ENCODE measurements at places on chromosomes 2 and 18.

DNA sequence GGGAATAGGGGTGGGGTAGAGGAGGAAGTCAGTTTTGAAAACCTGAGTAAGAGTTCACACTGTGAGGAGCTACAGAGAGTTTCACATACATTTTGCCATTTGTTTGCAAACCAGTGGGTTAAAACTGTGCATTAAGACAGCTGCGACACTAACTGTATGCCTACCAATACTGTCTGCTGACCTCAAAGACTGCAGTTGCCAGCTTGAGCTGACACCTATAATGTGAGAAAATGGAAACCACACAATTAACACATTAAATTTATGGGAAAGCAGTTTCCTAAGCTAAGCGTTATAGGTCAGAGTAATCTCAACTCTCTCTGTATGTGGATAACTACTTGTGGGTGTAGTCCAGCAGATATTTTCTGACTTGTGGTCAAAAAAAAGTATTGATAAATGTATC lies 756.6 kb upstream of the GCFC2 start:
- no peak for DNase-seq

- no peak for DNase-seq
These were observed 118.6 kb downstream of the PTGR3 start for GRCh38 chr18:75090336-75090735.

DNA sequence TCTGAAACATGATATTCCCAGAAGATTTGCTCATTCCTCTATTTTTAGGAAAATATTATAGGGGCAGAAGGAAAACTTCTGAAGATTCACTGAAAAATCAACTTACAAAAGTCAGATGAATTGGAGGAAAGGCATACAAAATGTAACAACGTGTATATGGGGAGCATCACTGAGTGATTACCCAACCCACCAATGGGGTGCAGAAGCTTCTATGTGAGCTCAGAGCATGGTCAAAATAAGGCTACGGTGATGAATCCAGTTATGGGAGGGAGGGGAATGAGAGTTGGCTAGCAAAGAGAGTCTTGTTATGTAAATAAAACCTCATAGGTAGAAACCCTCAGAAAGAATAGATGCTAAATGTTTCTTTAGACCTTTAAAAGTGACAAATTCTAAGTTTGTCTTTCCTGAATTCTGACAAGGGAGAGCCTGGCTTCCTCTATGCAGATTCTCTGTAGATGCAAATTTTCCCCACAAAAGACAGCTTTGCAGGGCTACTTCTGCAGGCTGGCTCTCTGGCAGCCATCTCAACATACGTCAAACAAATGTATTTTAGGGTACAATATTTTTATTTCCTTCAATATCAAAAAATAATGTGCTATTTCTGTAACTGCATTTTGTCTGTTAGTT lies 171.4 kb upstream of the NDUFV2 start:
- no peak for DNase-seq

GRCh38 chr2:40120957-40121356 lies 330.9 kb downstream of the SLC8A1 start:
- DNase-seq: no peak

- DNase-seq: no peak
These were observed 41.4 kb downstream of the PKP4 start for GRCh38 chr2:158498043-158498748.

- no peak for DNase-seq
These were observed 27.7 kb downstream of the BIRC6 start for GRCh38 chr2:32384529-32384928.

Data from upper lobe of left lung (tissue), 6 donors.